ENCODE measurements at places on chromosomes 6 and 20.

DNA sequence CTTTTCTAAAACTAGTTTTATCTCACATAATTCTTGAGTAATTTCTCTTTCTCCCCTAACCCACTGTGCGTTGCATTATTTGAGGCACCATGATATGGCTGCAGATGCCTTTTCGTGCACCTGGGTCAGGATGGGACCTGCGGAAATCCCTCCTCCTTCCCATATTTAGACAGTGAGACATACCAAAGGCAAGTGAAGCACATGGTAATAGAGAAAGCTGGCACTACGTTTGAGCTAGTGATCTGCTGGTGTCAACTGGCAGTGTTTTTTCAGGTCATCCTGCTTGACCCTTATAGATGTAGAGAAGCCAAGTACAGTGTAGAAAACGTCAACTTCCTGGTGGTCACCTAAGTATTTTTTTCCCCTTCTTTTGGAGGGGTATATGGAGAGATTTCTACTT, 71.7 kb downstream of the FOXO3 start:
- DNase-seq: no peak

GRCh38 chr20:35301426-35301825, 9.2 kb upstream of the FAM83C start:
- DNase-seq: no peak

- DNase-seq: no peak
Observed at GRCh38 chr20:37958856-37959520, 56.1 kb downstream of the VSTM2L start.

- no peak for DNase-seq
Observed at GRCh38 chr20:19903168-19903811, 113.9 kb upstream of the NAA20 start.

GRCh38 chr6:18457065-18457737, 70.1 kb downstream of the RNF144B start:
- no peak for DNase-seq

GRCh38 chr6:52522151-52522626, 54.7 kb downstream of the TRAM2 start:
- DNase-seq: no peak

DNA sequence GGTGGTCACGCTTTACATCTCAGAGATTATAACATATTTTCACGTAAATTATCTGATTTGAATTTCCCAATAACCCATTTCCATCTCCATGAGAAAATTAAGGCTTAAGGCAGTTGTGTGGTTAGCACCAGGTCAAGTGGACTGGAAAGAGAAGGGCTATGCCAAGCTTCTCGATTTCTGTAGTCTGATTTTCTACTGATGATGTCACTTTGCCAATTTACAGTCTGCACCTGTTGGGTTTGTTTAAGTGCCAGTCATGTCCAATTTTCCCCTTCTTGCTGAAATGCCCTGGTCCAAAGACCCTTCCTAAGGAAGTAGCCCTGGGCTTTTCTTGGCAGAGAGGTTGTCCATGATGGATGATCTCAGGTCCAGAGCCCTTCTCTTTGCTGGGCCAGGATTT, 562.3 kb upstream of the BTBD3 start:
- no peak for DNase-seq

DNA sequence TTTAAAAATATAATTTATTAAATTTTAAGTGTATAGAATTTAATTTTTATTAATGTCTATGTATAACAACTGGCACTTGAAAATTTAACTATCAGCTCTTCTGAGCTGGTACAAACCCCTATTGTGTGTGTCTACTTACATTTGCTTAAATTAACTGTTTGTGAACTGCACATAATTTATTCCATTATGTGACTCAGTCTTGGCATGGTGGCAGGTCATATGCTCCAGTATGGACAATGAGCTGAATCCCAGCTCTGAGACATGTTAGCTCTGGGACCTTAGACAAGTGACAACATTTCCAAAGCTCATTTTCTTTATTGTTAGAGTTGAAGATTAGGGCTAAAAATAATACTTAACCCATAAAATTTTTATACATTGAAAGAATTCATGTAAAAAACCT, 526.1 kb upstream of the MARCKS start:
- DNase-seq: no peak

- no peak for DNase-seq
Observed at GRCh38 chr20:45345104-45345936, 2.9 kb downstream of the SDC4 start.

DNA sequence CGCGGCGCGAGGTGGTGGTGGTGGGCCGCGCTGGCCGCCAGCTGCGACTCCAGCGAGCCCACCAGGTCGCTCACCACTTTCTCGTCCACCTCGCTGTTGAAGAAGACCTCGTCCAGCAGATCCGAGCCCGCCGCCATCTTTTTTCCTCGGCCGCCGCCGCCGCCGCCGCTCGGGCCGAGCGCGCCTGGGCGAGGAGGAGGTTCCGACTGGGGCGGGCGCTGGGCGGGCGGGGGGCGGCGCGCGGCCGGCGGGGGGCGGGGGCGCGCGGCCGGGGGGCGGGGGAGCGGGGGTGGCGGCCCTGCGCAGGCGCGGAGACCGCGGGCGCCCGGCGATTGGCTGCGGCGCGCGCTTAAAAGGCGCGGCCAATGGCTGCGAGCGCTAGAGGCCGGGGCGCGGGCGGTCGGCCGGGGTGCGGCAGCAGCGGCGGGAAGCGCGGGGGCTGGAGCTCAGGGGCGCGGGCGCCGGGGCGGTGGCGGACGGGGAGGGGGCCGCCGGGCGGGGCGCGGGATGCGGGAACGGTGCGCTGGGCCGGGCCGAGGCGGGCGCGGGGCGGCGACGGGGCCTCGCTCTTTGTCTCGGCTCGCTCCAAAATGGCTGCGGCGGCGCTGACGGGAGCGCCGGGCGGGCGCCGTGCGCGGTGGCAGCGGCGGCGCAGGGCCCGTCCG, at the start of gene TAF4:
Gene TAF4, minus strand, starts transcription at position 208 of the 665 bp plus-strand sequence. Its CDS starts 71 bp downstream, at position 137.
- DNase-seq: no peak

DNA sequence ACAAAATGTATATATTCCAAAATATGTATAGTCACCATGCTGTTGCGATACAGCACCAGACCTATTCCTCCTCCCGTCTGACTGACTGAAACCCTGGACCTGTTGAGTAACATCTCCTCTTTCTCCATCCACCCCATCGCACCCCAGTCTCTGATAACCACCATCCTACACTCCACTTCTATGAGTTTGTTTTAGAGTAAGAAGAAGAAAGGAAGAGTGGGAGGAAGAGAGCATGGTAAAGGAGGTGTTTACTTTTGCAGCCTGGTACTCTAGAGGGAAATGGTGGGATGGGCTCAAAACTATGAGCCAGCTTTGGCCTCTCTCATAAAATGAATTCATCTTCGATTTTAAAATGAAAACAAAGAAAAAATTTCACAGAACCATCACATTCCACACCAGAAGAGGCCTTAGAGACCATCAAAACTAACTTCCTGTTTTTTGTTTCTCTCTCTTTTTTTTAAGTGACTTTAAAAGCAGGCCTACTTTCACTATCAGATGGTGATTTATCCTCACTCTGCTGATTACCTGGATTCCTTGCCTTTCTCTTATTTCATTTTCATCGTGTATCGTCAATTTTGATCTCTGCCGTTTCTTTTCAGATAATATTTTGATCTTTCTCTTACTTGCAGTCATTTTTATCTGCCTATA, 16.8 kb upstream of the FUCA2 start:
- DNase-seq: no peak

DNA sequence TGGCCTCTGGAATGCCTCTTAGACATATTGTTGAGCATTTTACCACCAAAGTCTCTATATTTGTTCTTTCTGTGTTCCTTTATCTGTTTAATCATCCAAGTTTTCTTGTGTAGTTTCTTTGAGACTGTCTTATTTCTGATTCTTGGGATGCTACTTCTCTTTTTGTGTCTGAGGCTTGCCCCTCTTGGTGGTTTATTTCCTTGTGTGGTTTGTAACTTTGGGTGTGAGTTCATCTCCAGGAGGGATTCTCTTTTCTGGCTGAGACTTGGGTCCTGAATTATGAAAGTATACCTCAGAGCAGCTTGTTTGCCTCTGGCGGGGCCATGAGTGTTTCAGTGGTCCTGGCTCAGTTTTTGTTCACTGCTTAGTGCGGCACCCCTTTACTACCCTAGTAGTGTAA, 33.9 kb downstream of the PPARD start:
- DNase-seq: no peak

DNA sequence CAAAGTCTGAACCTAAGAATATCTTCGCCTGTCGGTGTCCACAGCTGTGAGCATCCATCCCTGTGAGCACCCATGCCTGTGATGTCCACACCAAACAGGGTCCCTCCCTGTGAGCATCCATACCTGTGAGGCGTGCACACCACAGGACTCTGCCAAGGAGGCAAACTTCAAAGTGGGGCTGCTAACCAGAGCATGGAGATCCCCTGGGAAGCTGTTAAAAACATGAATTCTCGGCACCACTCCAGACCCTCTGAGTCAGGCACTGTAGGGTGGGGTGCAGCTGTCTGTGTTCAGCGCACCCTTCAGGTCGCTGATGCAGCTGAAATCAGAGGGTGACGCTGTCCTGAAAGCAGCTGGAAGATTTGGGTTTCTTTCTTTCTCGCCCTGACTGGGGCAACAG, 85.4 kb upstream of the NXT1 start:
- DNase-seq: no peak
